Esophagus muscularis mucosa (tissue), 4 donors: ENCODE measurements at places on chromosomes 4 and X. TPM values are rescaled to one million over a fixed set of nuclear protein-coding genes. Genes with fewer than 3 reads are reported as not detected.

GRCh38 chrX:135974279-135974856, 580 bp upstream of the MMGT1 start:
- H3K27me3 ChIP-seq: no peaks in the 10 kb centered on the region
- DNase-seq: peak; percentile 93
- no peaks in the 10 kb centered on the region for H3K36me3 ChIP-seq

The PAGE2B gene
- not detected for total RNA-seq

- DNase-seq: no peak
- no peak overlapping the region for H3K27ac ChIP-seq
- no peaks in the 10 kb centered on the region for H3K4me1 ChIP-seq
- no peaks in the 10 kb centered on the region for H3K27me3 ChIP-seq
- H3K36me3 ChIP-seq: no peaks in the 10 kb centered on the region
- no peak overlapping the region for H3K4me3 ChIP-seq
Observed at GRCh38 chr4:29142708-29143107, 1577.5 kb upstream of the PCDH7 start.

DNA sequence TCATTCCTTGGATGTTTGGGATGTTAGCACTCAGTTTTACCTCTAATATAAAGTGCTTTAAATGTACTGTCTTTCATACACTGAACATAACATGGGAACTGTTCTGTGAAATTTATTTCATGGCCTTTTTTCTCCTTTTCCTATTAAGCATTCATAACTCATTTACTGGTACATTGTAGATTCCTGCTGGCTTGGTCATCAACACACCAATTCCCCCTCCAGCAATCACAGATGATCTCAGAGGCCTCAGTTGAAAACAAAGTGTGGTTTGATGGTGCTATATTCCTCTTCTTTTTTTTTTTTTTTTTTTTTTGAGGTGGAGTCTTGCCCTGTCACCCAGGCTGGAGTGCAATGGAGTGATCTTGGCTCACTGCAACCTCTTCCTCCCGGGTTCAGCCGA, 61.9 kb upstream of the FAM47B start:
- no peak overlapping the region for H3K4me3 ChIP-seq
- no peak overlapping the region for H3K27ac ChIP-seq
- peaks cover 5% of the 10 kb centered on the region for H3K4me1 ChIP-seq
- no peaks in the 10 kb centered on the region for H3K36me3 ChIP-seq

GRCh38 chr4:1014291-1015167, 3.1 kb downstream of the FGFRL1 start:
- no peak overlapping the region for H3K27ac ChIP-seq
- no peaks in the 10 kb centered on the region for H3K36me3 ChIP-seq
- no peaks in the 10 kb centered on the region for H3K27me3 ChIP-seq
- H3K4me1 ChIP-seq: peaks cover 31% of the 10 kb centered on the region
- no peak for DNase-seq

GRCh38 chr4:64001229-64001898, 407.9 kb downstream of the TECRL start:
- H3K27me3 ChIP-seq: no peaks in the 10 kb centered on the region
- H3K4me3 ChIP-seq: no peak overlapping the region
- no peak overlapping the region for H3K27ac ChIP-seq
- no peaks in the 10 kb centered on the region for H3K4me1 ChIP-seq

- no peak for DNase-seq
- no peaks in the 10 kb centered on the region for H3K36me3 ChIP-seq
- no peaks in the 10 kb centered on the region for H3K4me1 ChIP-seq
- no peak overlapping the region for H3K27ac ChIP-seq
Observed at GRCh38 chr4:40619600-40619999, 10.1 kb downstream of the RBM47 start.

The RAB33A gene
- total RNA-seq: 0.23 TPM

- no peaks in the 10 kb centered on the region for H3K27me3 ChIP-seq
- H3K27ac ChIP-seq: no peak overlapping the region
- DNase-seq: no peak
- peaks cover 10% of the 10 kb centered on the region for H3K4me1 ChIP-seq
Observed at GRCh38 chrX:9354918-9355317, 109.9 kb upstream of the TBL1X start.

DNA sequence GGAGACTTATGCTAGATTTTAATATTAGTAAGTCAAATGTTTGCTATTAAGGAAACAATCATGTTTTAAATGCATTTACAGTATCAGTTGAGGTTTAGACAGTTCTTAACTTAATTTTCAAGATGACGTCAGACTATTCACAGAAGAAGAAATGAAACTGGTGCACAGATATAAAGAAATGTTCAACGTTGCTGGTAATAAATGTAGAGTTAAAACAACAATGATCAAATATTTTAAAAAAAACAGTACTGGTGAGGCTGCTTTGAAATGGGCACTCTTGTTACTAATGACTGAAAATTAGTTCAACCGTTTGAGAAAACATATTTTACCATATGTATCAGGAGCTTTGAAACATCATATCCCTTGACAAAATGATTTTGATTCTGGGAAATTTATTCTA, 44.2 kb downstream of the ABHD18 start:
- no peak overlapping the region for H3K27ac ChIP-seq
- H3K36me3 ChIP-seq: peaks cover 25% of the 10 kb centered on the region
- H3K27me3 ChIP-seq: no peaks in the 10 kb centered on the region
- H3K4me1 ChIP-seq: no peaks in the 10 kb centered on the region
- no peak for DNase-seq
- H3K4me3 ChIP-seq: no peak overlapping the region

DNA sequence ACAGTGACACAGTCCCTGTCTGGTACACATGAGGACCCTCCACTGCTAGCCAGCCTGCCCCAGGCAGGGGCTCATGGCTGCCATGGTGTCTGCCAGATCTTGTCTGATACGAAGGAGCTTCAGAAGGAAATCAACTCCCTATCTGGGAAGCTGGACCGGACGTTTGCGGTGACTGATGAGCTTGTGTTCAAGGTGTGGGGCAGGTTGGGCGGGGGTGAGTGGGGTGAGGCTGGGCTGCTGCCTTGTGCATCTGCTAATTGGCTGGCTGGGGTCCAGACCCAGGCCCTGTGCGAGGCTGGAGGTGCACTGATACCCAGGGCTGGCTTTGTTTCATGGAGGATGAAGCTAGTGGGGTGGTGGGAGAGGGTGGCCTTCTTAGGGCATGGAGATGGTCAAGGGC, 13.8 kb downstream of the CCDC22 start:
- no peak overlapping the region for H3K27ac ChIP-seq
- H3K36me3 ChIP-seq: peaks cover 35% of the 10 kb centered on the region
- no peak for DNase-seq
- no peaks in the 10 kb centered on the region for H3K27me3 ChIP-seq

DNA sequence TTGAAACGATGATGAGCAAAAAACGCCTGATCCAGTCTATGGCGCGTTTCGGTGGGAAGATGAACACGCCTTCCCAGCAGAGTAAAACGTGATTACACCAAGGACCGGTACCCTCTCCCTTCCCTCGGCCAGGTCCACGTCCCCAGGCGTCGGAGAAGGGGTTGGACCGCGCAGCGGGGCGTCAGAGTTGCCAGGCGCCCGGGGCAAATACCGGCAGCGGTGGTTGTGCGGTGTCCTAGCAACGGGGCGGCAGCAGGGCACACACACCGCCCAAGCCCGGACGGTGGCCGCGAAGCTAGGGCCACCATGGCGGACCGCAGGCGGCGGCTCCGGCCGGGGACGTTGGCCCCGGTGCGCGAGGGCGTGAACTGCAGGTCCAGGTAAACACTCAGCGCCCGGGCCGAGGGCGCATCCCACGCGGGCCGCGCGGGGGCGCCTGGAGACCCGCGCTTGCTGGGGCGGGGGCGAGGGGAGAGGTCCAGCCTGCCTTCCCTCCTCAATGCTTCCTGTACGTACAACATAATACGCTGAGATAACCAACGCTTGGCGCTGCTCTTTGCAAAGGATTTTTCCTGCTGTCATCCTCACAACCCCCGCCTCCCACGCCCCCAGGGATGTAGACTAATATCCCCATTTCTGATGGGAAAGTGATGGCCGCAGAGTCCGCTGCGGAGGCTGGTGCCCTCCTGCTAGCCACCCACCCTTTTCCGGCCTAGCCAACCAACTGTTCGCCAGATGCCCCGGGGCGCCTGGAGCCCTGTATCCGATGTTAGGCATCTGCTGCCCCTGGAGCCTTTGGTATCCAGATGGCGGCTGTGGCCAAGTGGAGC, at the start of gene FAM47E:
FAM47E (plus strand) TSS at position 281 of the 830 bp plus-strand sequence; CDS start at position 307, 26 bp downstream.
- H3K27me3 ChIP-seq: no peaks in the 10 kb centered on the region
- H3K36me3 ChIP-seq: no peaks in the 10 kb centered on the region
- DNase-seq: no peak
- peak within 1 kb of the TSS; percentile 67 for H3K4me3 ChIP-seq

DNA sequence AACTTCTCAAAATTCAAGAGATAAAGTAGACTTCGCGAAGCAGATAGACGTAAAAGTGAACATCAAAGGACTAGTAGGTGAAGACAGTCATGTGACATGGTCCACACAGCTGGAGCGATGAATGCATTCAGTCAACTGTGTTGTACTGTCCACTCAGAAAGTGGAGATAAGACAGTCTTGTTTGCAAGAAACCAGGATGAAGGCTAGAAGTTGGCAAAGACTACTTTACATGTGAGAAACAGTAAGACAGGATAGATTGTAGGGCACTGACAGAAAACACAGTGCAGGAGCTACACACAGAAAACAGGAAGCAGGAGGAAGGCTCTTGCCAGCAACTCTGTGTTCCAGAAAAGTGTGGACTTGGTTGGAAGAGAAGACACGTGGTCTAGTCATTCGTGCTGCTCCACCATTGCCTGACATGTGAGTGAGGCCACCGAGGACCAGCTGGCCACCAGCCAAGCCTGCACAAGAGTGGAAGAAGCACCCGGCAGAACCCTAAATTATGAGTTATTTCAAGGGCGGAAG, 78.9 kb downstream of the FAT1 start:
- H3K27ac ChIP-seq: no peak overlapping the region
- H3K36me3 ChIP-seq: no peaks in the 10 kb centered on the region
- H3K4me1 ChIP-seq: peaks cover 14% of the 10 kb centered on the region
